ENCODE measurements at places on chromosomes 16 and 17.
A peak's percentile ranks its signal among the peaks of the same experiment; 100 is the strongest.

DNA sequence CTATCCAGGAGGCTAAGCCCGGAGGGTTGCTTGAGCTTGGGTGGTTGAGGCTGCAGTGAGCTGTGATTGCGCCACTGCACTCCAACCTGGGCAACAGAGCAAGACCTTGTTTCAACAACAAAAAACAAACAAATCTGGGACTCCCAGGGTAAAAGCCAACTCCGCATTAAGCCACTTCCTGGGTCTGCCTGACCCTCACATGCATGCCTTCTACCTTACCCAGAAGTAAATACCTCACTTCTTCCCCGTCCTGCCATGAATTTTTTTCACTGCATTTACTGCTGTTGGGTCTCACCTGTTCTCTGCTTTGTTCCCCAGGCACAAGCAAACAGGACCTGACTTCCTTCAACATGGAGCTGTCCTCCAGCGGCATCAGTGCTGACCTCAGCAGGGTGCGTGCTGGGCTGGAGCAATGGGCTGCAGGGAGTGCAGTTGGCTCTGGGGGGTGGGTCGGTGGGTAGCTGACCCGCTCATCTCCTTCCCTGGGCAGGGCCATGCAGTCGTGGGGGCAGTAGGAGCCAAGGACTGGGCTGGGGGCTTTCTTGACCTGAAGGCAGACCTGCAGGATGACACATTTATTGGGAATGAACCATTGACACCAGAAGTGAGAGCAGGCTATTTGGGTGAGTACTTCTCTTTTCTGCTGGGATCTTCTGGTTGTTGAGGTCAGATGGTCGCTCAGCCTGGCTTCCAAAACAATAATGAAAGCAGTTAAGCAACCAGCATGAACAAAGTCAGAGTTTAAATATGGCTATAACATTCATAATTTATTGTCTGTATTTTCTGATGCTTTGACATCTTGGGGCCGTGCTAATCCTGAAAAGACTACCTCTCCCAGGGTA is 16.4 kb downstream of the ITGAL start:
- DNase-seq, result no peak

DNA sequence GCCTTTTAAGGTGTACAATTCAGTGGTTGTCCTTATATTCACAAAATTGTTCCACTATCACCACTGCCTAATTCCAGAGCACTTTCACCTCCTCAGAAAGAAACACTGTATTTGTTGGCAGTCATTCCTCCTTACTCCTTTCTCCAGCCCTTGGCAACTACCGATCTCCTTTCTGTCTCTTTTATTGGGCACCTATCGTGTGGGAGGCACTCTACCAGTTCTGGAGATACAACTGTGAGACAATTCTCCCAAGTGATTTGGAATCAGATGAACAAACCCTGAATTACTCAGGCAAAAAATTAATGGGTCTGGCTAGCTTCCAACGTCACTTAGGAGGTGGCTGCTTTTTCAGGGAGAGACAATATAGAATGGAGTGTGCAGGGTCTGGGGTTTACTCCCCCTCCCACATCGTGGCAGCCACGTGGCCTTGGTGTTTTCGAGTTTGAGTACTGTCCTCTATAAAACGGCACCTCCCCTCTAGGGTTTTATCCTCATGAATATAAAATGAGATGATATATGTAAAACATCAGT is 63.9 kb downstream of the SHISA9 start:
- DNase-seq, result no peak

DNA sequence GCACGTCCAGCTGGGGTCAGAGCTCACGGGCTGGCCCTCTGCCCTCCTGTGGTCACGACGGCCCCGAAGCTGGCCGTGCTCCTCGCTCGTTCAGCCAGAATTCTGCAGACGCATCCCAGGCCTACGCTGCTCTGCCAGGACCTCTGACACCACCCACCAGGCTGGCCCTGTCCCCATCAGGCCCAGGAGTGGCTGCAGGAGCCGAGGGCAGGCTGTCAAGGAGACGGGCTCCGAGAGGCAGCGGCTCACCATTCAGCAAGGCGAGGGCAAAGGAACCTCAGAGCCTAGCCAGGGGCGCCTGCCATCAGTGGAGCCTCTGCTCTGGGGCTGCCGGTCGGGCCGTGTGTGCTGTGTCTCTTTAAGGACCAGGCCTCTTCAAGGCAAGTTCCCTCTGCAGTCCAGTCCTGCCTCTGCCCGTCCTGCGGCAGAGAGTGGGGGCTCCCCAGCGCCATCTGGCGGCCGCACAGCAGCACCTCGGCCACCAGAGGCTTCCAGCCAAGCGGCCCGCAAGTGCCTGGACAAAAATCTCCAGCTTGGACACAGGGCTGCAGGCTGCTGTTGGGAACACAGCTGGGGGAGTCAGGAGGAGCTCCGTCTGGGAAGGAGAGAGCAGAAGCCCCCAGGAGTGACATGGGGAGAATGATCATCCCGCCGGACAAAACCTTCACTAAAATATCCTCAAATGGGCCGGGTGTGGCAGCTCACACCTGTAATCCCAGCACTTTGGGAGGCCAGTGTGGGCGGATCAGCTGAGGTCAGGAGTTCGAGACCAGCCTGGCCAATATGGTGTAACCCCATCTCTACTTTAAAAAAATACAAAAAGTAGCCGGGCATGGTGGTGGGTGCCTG is 7.4 kb upstream of the ABR start:
- peak; percentile 91 for DNase-seq

GRCh38 chr17:29671661-29672060 is 48.9 kb upstream of the CORO6 start:
- no peak for DNase-seq

DNA sequence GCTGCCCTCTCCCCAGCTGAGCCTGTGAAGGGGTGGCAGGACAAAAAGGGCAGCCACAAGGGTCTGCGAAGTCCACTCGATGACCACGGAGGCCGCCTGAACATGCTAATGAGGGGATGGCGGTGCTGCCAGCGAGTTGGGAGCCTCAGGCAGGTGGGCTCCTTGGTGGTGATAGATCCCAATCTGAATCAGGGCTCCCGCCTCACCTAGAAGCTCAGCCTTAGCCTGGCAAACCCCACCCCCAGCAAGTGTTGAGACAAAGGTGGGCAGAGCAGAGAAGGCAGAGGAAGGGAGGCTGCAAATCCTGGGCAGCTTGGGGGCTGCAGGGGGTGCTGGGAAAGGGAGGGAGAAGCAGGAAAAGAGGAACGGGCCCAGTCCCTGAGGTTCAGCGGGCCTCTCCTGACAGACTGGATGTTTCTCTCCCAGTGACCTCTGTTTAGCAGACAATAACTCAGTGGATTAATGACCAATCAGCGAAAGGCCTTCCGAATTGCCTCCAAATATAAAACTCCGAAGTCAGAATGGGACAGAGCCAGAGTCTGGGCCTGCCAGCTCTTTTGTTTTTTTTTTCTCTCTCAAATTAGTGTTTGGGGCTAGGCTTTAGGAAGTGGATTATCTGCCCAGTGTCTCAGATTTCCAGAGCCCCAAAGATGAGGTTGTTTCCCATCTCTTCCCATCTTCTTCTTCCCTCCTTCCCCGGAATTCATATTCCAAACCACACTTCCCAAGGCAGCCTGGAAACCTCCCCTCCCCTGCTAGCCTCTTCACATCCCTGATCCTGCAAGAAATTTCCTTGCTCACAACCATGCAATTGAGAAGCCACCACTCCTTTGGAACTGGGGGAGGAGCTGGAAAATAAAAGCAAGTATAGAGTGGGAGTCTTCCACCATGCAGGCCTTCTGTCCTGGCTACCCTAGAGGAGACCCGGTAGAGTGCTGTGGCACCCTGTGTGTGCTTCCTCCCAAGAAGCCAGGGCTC is 15.2 kb upstream of the HOXB2 start:
- DNase-seq, result no peak

- no peak for DNase-seq
These were observed 328.5 kb downstream of the SNX29 start for GRCh38 chr16:12304861-12305596.

DNA sequence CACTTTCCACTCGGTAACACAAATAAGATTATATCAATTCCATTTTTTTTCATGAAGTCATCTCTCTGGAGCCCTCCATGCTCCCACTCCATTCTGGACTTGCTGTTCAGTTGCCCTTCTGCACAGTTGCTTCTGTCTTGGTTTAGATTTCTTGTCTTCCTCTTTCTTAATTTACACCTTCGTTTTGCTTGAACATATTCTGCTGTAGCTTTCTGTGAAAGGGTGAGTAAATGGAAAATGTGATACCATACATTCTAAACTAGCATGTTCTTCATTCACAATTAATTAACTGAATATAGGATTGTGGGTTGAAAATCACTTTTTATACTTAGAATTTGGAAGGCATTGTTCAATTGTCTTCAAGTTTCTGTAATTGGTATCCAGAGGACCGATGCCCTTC is 69.6 kb downstream of the VMP1 start:
- DNase-seq, result no peak

DNA sequence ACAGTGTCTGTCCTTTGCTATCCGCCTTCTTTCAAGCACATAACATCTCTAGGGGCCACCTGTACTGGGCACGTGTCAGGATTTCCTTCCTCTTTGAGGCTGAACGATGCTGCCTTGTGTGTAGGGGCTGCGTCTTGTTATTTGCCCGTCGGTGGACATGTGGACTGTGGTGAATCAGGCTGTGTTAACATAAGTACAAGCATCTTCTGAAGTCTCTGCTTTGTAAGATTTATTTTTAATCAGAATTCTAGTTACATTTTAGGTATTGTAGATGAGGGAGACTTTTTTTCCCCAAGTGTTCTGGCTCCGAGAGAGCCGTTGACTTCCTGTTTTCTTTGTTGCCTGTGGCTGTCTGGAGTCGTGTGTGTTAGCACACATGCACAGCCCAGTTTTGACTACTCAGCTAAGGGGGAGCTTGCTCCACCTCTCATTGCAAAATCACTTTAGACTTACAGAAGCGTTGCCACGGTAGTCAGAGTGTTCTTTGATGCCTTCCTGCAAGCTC is 26.1 kb downstream of the SPG7 start:
- peak; percentile 61 for DNase-seq

GRCh38 chr16:12900599-12901203 is 697 bp upstream of the SHISA9 start:
- DNase-seq, result no peak

- no peak for DNase-seq
These were observed 8.1 kb downstream of the ANKRD11 start for GRCh38 chr16:89482150-89482816.

DNA sequence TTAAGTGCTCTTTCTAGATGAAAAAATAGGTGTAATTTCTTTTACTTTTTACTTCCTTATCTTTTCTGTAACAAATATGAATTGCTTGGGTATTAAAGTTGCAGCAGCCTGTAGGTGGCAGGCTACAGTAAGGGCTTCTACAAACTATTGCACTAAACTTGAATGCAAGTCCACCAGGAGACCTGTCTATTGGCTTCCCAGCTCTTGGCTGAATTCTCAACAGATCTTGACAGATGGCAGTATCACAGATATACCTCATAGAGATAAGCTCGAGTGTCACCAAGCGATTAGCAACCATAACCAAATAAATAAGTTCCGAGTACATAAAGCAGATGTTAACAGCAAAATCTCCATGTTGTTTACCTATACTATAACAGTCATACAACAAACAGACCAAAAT is 5.9 kb downstream of the BBS2 start:
- DNase-seq, result peak; percentile 77

DNA sequence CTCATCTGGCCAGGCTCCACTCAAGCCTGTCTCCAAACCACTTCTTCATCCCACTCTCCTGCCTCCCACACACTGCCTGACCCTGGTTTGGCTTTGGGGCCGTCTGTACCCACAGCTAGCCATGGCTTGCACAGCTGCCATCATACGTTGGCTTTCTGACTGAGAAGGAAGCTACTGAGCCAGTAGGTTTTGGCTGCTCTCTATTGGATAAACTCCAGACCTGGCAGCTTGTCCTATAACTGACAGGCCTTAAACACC is 3.9 kb downstream of the MIF4GD start:
- DNase-seq, result no peak

- no peak for DNase-seq
These were observed 456 bp downstream of the SMURF2 start for GRCh38 chr17:64661726-64661975.

DNA sequence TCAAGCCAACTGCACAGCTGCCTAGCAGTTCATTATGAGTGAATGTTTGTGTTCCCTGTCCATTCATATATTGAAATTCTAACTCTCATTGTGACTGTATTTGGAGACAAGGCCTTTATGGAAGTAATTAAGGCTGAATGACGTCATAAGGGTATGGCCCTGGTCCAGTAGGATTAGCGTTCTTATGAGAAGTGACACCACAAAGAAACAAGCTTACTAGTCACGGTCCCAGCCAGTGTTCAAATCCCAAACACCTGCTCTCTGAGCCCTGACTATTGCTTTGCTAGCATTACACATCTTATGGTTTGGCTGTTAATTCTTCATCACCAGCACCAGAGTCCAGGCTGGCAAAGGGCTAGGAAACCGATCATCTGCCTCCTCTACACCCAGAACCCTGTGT is 2.2 kb downstream of the ZNF668 start:
- peak; percentile 52 for DNase-seq

DNA sequence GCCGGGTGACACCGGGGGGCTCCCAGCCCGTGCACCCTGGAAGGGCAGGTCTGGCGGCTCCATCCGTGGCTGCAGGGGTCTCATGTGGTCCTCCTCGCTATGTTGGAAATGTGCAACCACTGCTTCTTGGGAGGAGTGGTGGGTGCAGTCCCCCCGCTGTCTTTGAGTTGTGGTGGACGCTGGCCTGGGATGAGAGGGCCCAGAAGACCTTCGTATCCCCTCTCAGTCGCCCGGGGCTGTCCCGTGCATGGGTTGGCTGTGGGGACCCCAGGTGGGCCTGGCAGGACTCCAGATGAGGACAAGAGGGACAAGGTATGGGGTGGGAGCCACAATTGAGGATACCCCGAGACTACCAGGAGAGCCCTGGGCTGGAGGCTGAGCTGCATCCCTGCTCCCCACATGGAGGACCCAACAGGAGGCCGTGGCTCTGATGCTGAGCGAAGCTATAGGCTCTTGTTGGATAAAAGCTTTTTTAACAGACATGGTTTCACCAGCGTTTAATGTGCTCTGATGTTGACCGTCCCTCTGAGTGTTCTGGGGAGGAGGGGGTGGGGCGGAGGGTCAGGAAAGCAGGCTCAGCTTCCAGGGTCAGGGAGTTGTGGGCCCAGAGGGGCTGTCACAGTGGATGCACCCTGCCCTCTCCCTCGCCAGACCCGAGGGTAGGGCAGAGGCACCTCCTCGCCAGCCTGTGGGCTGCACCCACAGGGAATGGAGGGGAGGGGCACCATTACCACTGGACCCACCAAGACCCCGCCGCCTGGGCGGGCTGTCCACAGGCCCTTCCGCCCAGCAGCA is 5.4 kb downstream of the SPATA2L start:
- no peak for DNase-seq

DNA sequence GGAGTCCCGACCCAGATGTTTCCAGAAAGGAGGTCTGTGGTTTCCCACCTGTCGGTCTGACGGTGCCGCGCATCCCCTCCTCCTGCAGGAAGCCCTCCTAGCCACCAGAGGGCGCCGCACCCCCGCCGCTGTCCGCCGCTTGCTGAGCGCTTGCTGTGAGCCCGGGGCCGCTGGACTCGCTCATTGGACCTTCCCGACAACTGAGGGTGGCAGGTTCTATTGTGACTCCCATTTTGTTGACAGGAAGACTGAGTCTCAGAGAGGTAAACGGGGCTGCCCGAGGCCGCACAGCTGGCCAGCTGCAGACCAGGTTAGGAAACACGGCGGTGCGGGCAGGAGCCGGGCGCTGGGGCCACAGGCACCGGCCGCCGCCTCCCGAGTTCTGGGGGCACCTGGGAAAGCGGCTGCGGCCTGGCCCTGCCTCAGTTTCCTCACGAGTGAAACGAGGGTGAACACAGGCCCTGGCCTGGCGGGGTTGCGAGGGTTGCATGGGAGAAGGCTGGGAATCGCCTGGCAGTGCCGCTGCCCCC is 191.1 kb upstream of the CIBAR2 start:
- DNase-seq, result peak; percentile 44

Measured in fibroblast of pulmonary artery (primary cell).